ENCODE measurements at places on chromosomes 1 and 21.

GRCh38 chr21:33357177-33357576, 32.4 kb downstream of the IFNAR1 start:
- DNase-seq: no peak

DNA sequence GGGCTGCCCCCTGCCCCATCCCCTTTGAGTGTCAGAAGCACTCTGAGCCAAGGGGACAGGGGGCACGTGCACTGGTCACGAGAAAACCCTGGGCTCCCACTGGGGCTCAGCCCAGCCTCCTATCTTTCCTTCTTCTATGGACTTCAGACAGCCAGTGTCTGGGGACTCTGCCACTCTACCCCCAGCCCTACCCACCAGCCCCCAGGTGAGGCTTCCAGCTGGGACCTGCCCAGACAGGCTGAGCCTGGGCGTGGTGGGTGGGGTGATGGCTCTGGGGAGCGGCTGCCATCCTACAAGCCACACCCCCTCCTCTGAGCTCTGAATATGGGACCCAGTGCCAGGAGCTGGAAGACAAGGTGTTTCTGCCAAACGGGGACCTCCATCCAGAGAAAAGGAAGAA, 8.0 kb upstream of the SFN start:
- no peak for DNase-seq

- DNase-seq: no peak
These were observed 85.6 kb downstream of the NKAIN1 start for GRCh38 chr1:31154000-31154631.

DNA sequence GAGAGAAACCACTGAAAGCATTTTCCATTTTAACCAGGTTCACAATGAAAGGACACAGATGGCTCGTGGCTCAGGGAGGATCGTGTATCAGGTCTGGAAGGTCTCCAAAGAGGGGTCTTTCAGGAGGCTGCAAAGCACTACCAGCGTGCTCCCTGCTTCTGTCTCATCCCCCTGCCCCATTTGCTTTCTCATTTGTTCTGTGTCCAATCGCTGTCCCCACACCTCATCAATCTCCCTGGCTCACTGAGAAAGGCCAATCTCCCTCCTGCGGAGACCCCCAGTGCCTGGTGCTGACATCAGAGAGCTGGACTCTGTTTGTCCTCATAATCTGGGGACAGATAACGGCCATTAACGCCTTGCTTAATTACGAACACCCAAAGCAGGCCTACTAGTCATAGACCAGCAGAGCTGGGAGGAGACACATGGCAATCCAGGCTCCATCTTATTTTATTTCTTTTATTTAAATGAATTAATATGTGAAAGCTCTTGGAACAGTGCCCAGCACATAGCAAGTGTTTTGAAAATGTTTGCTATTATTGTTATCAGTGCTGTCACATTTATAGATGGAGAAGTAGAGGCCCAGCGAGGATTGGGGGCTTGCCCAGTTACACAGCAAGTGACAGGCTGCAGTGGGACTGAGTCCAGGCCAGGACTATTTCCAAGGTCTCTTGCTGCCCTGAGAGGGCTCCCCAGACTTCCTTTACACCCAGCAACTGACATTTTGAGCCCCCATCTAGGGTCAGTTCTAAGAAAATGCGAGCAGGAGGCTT, 341.0 kb upstream of the USP24 start:
- DNase-seq: peak; percentile 23

DNA sequence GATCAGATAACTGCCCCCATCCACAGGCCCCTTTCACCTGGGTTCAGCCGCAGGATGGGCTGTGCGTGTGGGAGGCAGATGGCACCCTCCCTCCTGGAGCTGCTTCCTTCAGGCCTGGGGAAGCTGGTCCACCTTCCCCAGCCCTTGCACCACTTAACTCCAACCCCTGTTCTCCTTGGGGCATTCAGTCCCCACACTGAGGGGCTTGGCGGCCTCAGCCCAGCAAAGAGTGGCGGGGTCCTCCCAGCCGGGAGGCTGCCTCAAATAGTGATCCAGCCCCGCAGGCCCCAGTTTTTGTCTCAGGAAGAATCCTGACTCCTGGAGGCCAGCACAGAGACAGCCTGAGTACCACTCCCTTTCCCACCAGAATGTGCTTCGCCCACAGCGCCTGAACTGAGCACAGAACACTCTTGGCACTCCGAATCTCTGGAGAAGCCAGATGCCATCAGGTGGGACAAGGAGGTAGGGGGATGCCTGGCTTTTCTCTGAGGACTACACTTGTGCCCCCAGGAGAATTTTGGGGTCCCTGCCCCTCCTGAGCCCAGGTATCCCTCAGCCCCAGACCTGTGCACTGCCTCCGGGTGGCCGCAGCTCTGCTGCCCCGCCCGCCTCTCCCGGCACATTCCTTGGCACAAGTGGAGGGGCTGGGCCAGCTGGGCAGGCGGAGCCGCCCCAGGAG, 936 bp downstream of the PAQR6 start:
- DNase-seq: no peak

GRCh38 chr1:194014014-194014413, 827.6 kb upstream of the B3GALT2 start:
- no peak for DNase-seq

- no peak for DNase-seq
These were observed 26.3 kb downstream of the PDE4B start for GRCh38 chr1:65818966-65819365.

DNA sequence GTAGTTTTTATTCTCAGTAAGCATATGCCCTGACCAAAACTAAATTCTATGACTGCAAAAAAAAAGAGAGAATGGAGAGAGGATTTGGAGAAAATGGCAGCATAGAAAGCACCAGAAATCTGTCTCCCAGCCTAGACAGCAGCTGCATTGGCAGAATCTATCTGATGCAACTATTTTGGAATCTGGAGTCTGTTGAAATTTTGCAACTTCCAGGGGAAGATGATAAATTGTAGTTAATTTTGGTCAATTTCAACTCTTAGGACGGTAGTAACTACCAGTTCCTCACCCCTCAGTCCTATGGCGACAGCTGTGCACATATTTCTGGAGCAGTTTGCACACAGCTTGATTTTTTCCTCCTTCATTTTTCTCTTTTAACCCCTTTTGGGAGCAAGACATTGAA, 10.9 kb downstream of the EXO5 start:
- DNase-seq: no peak

DNA sequence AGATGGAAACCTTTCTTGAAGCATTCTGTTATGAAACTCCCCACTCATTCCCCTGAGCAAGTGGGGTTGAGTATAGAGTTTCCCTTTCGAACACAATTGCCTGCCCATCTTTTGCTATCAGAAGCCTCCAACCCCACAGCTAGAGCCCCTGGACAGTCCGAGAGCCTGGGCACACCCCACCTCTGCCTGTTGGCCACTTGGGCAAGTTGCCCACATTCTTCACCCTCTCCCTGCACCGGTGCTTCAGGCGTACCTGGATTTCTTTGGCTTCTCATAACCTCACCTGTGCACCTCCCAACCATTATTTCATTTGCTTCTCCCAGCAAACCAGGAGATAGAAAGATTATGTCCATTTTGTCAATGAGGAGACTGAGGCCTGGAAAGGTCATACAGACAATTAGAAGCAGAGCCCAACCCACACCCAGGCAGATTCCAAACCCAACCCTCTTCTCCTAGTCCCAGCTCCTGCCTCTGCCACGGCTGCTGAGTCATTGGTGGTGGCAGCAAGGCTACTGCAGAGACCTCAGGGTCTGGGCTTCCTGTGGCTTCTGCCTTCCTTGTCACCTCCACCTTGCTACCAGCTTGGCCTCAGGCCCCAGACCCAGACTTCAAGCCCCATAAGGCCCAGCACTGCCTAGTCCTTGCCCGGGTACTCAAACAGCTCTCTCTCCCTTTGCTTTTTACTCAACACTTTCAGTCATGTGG, 118.7 kb upstream of the ZBTB40 start:
- no peak for DNase-seq

Measured in NCI-H524 treated with DMSO at 0.1 percent for 48 hours (cell line).